ENCODE measurements at places on chromosomes 5 and 9.

- no peak for DNase-seq
Measured at GRCh38 chr5:12488161-12488560, 583.9 kb upstream of the CTNND2 start.

- no peak for DNase-seq
Measured at GRCh38 chr9:112542593-112543292, 56.1 kb downstream of the KIAA1958 start.

GRCh38 chr9:93670208-93671019 lies 94.0 kb downstream of the PHF2 start:
- no peak for DNase-seq

DNA sequence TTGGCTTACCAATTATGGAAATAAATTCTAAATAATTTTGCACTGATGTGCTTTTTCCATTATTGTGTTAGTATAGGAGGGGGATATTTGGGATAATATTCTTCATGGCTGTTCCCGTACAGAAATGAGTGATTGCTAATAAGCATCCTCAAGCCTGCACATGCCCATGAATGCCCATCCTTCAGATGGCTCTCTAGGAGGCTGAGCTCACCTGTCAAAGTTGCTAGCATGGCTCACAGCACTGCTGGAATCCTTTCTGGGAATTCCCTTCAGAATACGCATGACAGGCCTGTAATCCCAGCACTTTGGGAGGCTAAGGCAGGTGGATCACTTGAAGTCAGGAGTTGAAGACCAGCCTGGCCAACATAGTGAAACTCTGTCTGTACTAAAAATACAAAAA lies 124.1 kb downstream of the NXNL2 start:
- no peak for DNase-seq

GRCh38 chr5:31771500-31771899 lies 132.6 kb downstream of the PDZD2 start:
- DNase-seq: no peak

DNA sequence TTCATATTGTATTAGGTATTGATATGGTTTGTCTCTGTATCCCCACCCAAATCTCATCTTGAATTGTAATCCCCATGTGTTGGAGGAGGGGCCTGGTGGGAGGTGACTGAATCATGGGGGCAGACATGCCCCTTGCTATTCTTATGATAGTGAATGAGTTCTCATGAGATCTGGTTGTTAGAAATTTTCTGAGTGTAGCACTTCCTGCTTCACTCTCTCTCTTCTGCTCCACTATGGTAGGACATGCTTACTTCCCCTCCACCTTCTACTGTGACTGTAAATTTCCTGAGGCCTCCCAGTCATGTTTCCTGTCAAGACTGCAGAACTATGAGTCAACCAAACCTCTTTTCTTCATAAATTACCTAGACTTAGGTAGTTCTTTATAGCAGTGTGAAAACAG lies 187.4 kb upstream of the SLC24A2 start:
- no peak for DNase-seq

- DNase-seq: peak; percentile 80
Measured at GRCh38 chr5:52800394-52801213, 12.9 kb downstream of the ITGA1 start.

- peak; percentile 63 for DNase-seq
Measured at GRCh38 chr9:22238809-22239684, 207.6 kb upstream of the DMRTA1 start.

DNA sequence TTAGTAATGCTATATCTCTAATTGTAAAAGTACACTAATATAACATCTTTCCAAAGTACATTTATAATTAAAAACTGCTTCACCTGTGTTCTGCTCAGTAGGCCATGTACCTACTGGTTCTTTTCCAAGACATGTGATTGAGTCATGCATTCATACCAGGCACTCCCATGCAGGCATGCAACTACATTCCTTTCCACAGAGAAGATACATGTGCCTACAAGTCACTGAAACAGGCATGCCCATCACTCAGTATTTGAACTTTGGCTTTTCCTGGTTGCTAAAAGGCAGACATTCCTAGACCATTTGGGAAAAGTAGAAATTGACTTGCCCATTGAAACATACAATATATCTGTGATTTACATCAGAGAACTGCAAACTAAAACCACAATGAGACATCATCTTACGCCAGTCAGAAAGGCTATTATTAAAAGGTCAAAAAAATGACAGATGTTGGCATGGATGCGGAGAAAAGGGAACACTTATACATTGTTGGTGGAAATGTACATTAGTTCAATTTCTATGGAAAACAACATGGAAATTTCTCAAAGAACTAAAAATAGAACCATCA lies 148.3 kb upstream of the MOCS2 start:
- DNase-seq: no peak

- DNase-seq: no peak
Measured at GRCh38 chr5:78905084-78905938, 79.8 kb downstream of the ARSB start.

- DNase-seq: no peak
Measured at GRCh38 chr5:97297704-97298091, 114.7 kb upstream of the RIOK2 start.

GRCh38 chr5:122099060-122099790 lies 21.2 kb upstream of the LOX start:
- DNase-seq: no peak

- DNase-seq: no peak
Measured at GRCh38 chr9:124829334-124829669, 24.0 kb upstream of the WDR38 start.

- no peak for DNase-seq
Measured at GRCh38 chr5:62343428-62343827, 37.4 kb downstream of the KIF2A start.

- DNase-seq: no peak
Measured at GRCh38 chr9:72360324-72360723, 4.7 kb downstream of the ZFAND5 start.

GRCh38 chr9:126546036-126546435 lies 67.7 kb upstream of the LMX1B start:
- DNase-seq: no peak

- no peak for DNase-seq
Measured at GRCh38 chr5:14504332-14504727, 77.3 kb upstream of the OTULINL start.

GRCh38 chr5:142400415-142400814 lies 75.6 kb upstream of the SPRY4 start:
- DNase-seq: no peak

DNA sequence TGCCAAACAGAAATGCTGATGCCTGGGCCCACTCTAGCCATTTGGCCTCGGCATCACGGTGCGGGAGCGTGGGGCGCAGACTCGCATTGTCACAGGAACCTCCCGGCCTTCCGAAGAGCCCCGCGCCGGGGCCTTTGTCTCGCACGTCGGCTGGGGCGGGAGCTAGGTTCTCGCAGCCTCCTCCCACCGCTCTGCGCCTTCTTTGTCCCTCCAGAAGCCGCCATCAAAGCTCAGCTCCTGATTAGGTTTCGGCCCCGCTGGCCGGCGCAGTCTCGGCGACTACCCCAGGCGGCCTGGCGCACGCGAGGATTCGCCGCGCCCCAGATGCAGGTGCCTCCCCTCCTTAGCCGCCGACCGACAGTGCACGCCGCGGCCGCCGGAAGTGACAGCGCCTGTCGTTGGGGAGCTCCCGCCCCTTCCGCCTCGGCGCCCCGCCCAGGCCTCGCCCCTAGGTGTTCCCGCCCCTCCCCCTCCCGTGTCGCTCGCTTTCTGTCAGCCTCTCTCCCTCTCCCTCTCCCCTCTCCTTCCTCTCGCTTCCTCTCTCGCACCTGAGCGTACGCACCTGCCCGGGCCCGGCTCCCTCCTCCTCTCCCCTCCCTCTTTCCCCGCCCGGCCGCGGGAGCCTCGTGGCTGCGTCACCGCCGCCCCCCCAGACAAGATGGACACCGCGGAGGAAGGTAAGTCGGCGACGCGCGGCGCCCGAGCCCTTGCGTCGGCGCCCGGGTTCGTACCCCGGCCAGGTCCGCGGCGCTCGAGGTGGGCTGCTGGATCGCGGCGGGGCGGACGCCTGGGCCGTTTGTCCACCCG lies at the start of gene MARCHF6:
TSS of gene MARCHF6 (plus strand) at position 455 of the 807 bp plus-strand sequence. CDS start at position 659, 204 bp downstream.
- peak; percentile 98 for DNase-seq

Data from LoVo (cell line).